ENCODE measurements at places on chromosomes 13 and 19.

GRCh38 chr19:7607212-7607873 lies 11.7 kb downstream of the CAMSAP3 start:
- no peak for DNase-seq

DNA sequence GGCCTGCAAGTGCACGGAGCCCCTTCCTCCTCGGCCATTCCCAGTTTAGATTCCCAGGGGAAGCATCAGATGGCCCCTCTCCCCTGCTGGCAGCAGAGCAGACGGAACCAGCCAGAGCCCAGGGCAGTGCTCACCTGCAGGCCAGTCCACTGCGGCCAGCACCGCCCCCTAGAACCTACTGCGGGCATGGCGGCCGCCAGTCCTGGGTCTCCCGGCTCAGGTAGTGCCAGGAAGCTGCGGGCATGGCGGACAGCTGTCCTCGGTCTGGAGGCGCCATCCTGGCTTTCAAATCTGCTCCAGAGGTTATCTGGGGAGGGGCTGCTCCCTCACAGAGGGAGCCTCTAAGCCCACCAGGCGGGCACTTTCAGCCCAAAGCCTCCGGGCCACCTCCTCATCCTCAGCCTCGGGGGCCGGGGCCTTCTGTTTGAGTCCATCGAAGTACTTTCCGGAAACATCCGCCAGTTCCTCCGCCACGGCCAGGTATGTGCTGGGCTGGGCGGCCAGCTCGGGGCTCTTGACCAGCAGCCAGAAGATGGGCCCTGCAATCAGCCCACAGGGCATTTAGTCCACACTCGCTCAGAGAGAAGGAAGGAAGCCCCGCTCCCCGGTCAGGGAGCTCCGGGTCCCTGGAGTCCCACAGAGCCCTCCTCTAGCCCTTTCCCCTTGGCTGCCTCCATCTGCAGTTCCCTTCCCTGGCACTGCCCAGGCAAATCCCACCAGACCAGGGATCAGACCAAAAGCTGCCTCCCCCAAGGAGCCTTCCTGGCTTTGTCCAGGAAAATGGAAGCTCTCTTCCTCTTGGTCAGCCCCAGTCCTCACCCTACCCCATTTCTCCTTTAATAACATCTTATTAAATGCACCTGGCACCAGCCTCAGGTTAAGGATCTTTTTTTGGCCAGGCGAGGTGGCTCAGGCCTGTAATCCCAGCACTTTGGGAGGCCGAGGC lies 7.0 kb upstream of the GP6 start:
- no peak for DNase-seq

- DNase-seq: no peak
Observed at GRCh38 chr19:5590151-5590864, 22.6 kb upstream of the TINCR start.

DNA sequence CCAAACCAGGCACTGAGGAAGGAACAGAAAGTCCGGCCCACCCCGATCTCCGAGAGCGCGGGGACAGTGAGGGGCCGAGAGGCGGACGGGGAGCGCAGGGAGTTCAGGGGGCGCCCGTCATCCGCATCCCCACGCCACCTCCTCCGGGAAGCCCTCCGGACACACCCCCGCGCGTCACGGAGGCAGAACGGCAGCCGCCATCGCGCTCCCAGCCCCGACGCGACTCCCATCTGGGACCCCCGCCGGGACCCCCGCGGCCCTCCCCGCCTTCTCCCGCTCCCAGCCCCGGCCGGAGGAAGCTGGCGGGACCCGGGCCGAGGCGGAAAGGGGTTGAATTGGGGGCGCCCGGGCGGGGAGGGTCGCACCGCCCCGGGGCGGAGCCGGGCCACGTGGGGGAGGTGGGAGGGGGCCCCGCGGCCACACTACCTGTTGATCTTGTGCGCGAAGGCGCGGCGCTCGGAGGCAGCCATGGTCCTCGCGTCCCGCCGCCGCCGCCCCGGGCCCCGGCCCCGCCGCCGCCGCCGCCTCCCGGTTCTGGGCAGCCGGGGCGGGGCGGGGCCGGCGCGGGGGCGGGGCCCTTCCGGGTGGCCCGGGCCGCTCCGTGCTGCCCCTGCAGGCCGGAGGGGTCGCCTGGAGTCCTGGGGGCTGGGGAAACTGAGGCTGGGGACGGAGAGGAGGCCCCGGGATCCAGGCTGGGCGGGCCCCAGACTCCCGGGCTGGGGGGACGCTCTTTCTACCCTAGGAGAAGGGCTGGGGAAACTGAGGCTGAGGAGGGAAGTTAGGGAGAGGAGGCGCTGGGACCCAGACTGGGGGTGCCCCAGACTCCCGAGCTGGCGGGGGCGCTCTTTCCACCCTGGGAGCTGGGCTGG lies at the start of gene DOCK6:
Gene DOCK6, minus strand, starts transcription at position 554 of the 869 bp plus-strand sequence. Its CDS starts 84 bp downstream, at position 470.
- no peak for DNase-seq

DNA sequence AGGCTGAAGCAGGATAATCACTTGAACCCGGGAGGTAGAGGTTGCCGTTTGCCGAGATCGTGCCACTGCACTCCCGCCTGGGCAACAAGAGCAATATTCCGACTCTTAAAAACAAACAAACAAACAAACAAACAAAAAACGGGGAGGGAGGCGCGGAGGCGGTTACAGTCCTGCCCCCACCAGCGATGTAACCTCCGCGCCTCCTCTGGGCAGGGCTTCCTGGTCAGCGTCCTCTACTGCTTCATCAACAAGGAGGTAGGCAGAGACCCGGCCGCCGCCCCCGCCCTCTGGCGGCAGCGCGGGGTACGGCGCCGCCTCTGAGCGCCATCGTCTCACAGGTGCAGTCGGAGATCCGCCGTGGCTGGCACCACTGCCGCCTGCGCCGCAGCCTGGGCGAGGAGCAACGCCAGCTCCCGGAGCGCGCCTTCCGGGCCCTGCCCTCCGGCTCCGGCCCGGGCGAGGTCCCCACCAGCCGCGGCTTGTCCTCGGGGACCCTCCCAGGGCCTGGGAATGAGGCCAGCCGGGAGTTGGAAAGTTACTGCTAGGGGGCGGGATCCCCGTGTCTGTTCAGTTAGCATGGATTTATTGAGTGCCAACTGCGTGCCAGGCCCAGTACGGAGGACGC lies 10.2 kb downstream of the SNRPD2 start:
- DNase-seq: peak; percentile 71

DNA sequence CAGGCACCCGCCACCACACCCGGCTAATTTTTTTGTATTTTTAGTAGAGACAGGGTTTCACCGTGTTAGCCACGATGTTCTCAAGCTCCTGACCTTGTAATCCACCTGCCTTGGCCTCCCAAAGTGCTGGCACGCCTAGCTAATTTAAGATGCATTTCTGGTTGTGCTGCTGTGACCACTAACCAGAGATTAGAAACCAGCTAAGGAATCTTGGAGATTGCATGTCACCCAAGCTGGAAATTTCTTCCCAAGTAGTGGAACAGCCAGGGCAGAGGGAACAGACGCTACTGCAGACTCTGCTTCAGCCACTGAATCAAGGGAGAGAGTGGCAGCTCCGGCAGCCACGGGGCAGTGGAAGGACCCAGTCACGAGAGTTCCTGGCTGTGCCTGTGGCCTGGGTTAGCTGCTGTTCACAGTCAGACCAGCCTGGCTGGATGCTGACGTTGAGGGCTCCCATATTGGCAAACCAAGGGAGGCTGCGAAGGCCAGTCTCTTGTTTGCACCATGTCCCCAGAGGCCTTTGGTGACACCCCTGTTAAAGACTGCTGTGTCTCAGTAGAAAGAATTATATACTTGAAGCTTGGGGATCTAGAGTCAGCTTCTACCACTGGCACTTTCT lies 7.9 kb downstream of the TPM4 start:
- no peak for DNase-seq

GRCh38 chr13:24502533-24503378 lies 9.8 kb downstream of the PARP4 start:
- DNase-seq: no peak

DNA sequence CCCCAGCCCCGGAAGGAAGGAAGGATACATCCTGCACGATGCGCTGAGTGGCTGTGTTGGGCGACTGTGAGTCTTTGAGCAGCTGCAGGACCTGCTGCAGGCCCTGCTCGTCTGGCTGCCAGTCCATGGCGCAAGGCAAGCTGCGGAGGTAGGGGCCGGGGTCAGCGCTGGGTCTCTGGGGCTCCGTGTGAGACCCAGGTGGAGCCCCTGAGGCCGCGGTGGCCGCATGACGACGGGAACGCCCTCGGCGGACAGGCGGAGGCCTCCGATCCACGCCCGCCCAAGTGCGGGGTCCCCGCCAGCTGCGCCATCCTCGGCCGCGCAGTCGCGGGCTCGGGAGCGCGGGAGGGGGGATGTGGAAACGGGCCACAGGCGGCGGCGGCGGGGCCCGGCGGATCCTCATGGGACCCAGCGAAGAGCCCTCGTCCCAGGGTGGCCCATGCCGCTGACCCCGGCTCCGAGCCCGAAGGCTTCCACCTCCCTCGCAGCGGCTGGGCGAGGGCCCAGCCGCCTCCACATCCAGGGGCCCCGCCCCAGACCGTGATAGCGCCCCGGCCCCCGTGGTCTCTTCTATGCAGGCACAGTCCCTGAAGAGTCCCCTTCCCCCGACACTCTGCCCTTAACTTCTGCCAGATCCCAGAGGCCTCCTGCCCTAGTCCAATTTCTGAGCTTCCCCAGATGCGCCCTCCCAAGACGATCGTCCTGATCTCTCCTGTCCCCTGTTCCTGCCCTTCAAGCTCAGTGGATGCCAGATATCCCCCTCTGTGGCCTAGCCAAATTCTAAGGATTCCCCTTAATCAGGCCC lies 2.7 kb downstream of the TNPO2 start:
- no peak for DNase-seq

GRCh38 chr19:1085053-1085658 lies 10.0 kb downstream of the POLR2E start:
- DNase-seq: no peak

GRCh38 chr19:38975214-38975860 lies at the start of gene FBXO17:
TSS of gene FBXO17 (minus strand) at chr19:38975742. CDS start at chr19:38950319, 25,423 bp downstream.
- no peak for DNase-seq

GRCh38 chr19:4897146-4897545 lies 5.5 kb downstream of the ARRDC5 start:
- no peak for DNase-seq

GRCh38 chr19:32743447-32743846 lies 23.9 kb downstream of the TDRD12 start:
- DNase-seq: no peak

GRCh38 chr19:19552798-19553197 lies 14.7 kb downstream of the CILP2 start:
- DNase-seq: no peak

GRCh38 chr13:45696610-45697226 lies 5.4 kb upstream of the CBY2 start:
- DNase-seq: no peak

DNA sequence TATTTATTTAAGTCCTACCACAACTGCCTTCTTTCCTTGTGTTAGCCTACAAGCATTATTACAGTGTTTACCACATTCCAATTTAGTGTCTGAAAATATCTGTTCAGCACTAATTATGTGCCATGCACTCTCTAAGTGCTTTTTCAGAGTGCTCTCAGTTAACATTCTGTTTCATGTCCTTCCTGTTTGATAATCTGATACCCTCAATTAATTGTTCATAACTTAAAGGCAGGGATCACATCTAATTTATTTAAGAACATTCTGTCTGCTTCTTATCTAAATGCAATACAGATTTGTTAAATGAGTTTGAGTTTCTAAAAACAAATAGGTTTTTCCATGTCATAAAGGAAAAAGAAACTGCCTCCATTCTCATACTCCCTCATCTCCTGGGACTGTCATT lies 649.6 kb upstream of the ATXN8OS start:
- no peak for DNase-seq

DNA sequence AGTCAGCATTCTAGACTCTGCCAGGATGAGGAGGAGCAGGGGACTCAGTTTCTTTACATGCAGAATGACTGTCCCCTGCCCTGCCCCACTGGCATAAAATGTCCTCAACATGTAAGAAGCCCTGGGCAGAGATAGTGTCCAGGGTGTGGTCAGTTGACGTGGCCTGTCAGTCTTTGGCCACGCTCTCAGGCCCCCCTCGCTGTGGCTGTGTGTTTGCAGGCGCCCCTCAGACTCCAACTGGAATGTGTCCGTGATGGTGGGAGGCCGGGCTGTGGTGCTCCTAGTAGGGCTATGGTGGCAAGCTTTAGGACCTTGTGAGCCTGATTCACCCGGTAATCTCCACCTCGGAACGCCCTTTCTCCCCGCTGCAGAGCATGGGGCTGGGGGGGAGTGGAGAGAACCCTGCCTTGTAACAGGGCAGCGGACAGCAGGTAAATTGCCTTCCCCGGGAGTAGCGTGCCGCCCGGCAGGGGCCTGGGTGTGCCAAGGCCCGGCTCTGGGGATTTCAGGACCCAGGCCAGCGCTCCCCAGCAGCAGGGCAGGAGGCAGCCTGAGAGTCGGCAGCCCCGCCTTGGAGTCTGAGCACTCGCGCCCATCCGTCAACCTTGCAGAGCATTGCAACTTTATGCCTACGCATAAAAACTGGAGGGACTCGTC lies 62.3 kb downstream of the CHST8 start:
- DNase-seq: no peak

DNA sequence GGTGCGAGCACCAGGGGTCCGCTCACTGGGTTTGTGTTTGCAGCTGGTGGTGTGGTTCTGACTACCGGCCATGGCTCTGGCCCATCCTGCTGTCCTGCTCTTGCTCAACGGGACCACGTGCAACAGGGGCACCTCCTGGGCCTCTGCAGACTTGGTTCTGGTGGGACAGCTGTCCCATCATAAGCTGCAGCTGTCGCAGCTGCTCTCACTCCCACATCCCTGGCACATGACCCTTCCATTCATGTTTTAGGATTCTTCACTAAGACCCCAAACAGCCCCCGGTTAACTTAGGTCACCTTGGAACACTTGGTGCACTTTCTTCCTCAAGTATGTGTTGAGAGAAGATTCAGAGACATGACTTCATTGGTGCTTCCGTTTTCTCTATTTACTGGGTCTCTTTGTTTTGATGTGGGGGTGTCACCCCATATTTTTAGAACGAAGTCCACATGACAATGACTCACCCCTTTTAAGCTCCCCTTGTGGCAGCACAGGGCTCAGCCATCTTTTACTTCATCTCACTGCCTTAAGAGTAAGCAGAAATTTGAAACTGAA lies 68.4 kb upstream of the ARHGEF7 start:
- no peak for DNase-seq

DNA sequence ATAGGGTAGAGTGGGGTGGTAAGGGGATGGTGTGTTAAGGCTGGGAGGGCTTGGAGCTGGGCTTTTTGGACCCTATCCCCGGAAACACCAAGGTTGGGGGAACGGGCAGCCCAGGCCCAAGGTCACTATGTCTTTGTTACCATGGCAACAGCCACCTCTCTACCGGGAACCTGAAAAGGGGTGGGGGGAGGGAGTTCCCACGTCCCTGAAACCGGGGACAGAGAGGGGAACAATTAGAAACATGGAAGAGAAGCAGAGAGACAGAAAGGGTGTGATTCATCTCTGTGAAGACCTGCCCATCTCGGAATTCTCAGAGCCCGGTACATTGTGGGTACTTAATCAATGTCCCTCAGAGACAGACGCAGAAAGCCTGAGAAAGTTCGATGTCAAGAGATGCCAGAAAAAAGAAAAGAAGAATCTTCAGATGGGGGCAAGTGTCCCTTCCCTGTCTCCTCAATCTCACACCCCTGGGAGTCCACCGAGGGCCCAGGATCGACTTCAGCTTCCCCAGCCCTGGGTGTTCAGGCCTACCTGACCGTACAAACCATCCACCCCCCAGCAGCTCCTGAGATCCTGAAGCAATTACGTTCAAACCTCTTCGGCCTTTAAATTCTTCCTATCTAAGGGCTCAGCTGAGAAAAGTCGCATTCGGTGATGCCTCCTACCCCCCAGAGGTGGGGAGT lies 6.8 kb upstream of the LRFN1 start:
- no peak for DNase-seq

GRCh38 chr13:86608701-86609100 lies 809.5 kb upstream of the SLITRK6 start:
- no peak for DNase-seq

- no peak for DNase-seq
Observed at GRCh38 chr19:1503925-1504773, 8.7 kb downstream of the ADAMTSL5 start.

All from activated CD8-positive, alpha-beta memory T cell treated with anti-CD3 and anti-CD28 coated beads for 4 hours (primary cell).